ENCODE measurements at places on chromosomes 7 and 10.
A peak's percentile ranks its signal among the peaks of the same experiment; 100 is the strongest.

DNA sequence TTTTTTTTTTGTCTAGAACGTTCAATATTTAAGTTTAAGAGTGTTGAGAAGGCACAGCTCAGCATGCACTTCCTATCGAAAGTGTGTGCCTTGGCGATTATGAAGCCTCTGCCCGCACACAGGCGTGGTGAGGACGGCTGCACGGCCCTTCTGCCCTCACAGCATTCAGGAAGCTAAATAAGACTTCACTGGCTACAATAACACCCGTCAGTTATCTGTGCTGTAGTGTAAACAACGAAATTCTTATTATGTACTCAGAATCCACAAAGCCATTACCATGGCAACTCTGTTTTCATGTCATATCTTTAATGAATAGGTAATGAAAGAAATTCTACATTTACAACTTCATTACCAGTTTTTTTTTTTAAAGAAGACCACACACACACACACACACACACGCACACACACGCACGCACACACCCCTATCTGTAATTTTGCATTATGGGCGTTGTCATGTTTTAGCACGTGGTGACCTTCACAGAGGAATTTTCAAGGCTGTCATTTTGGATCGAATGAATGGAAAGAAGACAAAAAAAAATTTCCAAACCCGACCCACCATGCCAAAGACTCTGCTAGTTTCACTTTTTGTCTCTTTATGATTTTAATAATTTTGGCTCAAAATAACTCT is 254.8 kb upstream of the CTBP2 start:
- no peak for DNase-seq

DNA sequence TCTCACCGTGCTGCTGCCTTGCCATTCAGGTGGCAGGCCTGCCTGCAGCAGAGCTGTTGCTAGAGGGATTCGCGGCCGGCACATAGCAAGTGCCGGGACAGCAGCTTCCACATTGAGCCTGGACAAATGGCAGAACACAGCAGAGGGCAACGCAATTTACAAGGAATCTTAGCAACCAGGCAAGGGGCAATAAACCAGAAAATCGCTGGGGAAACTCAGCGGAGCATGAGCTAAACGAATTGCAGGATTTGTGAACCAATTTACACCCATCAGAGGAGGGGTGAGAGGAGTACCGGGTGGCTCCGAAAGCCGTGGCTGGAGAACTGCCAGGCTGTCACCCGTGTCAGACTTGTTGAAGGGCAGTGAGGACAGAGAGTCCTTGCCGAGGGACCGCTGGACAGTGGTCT is 58.6 kb upstream of the LOXL4 start:
- DNase-seq = no peak

DNA sequence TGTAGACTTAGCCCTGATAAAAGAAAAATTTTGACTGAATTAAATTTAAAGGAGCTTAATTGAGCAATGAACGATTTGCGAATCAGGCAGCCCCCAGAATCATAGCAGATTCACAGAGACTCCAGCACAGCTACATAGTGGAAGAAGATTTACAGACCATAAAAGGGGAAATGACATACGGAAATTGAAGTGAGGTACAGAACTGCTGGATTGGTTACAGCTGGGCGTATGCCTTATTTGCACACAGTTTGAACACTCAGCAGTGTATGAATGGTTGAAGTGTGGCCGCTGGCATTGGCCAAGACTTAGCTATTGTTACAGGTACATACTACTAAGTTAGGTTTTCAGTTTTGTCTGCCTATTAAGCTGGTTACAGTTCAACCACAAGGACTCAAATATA is 433.5 kb upstream of the CELF2 start:
- no peak for DNase-seq

- DNase-seq = no peak
These were observed 21.2 kb downstream of the PDIA4 start for GRCh38 chr7:149007146-149007545.

- peak; percentile 30 for DNase-seq
These were observed 231.8 kb downstream of the KCNMA1 start for GRCh38 chr10:77405771-77406241.

DNA sequence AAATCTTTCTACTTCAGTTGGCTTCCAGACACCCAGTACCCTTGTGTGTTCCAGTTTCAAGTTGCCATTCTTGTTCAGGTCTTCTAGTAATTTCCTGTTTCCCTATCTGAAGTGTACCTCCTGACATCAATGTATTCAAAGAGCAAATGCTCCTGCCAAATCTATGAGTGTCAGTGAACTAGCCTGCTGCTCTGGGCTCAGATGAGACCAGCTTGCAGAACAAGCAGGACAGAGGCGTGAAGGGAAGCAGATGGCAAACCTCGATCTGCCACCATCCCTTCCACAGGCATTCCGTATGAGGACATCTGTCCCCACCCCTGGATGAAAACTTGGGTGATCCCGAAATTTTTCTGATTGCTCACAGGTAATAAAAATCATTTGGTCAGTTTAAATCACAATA is 4.4 kb upstream of the MPP7 start:
- no peak for DNase-seq

DNA sequence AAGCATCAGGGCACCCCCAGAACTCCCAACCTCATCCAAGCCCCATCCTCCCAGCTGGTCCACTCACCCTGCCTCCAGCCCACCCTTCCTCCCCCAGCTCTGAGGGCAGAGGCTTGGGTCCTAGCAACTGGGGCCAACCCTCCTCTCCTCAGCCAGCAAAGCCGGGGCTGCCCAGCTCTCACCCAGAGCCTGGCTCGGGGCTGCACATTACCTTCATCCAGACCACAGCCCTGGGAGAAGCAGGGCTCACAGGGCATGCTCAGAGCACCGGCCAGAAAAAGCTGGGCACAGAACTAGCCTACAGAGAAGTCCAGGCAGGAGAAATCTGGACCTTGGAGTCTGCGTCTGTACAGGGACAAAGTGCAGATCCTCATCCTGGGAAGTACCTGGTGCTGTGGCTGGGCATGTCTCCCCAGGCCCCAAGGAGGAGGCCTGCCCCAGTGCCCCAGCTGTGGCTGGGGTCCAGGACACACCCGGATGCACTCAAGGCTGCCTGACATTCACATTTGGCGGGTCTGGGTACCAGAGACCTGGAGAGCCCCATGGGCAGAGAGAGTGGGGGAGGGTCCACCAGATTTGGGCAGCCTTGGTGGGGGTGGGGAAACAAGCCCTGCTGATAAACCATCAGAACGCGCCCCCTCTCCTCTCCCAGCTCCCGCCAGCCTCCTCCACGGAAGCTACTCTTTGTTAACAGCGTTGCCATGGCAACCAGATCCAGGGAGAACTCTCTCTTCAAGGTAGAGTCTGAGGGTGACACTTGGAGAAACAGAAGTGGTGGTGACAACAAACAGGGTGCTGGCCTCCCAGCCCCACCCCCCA is 5.1 kb downstream of the RASGEF1A start:
- no peak for DNase-seq

- no peak for DNase-seq
These were observed 56.8 kb downstream of the COBL start for GRCh38 chr7:51259766-51260165.

GRCh38 chr10:14171336-14171735 is 159.4 kb downstream of the FRMD4A start:
- DNase-seq = no peak

GRCh38 chr10:14658331-14659127 is 116.2 kb downstream of the FAM107B start:
- DNase-seq = peak; percentile 46

- no peak for DNase-seq
These were observed 149.7 kb downstream of the FRMD4A start for GRCh38 chr10:14180911-14181566.

DNA sequence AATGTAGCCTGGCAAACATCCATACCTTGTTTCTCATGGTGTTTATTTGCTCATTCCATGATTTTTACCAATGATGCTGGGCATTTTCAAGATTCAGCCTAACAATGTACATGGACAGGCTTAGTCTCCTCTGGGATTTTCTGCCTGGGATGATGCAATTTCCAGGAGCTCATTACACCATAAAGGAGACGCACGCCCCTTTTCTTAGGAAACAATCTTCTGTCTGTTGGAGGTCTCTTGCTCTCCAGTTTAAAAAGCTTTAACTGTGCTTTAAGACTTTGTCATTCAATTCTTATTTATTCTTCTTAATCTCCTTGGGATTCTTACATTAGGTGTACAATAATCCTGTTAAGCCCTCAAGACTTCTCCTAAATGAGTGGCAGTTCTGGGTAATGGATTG is 150.3 kb upstream of the NRP1 start:
- DNase-seq = no peak

DNA sequence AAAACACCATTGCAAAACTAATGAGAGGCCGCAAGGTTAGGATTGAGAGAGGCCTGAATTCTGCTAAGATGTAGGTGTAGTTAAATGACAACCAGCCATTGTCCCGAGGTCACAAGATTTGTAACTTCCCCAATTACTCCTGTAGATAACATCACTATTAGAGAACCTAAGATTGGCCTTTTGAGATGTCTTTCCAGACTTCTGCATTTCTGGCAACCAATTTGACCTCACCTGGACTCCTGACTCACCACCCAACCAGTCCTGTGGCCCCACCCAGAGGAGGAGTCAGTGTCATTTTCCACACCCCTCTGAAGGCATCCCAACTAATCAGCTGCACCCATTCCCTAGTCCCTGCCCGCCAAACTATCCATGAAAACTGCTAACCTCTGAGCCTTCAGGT is 115.7 kb downstream of the PRKAG2 start:
- peak; percentile 84 for DNase-seq

GRCh38 chr10:90227786-90228185 is 526.4 kb downstream of the KIF20B start:
- DNase-seq = no peak

DNA sequence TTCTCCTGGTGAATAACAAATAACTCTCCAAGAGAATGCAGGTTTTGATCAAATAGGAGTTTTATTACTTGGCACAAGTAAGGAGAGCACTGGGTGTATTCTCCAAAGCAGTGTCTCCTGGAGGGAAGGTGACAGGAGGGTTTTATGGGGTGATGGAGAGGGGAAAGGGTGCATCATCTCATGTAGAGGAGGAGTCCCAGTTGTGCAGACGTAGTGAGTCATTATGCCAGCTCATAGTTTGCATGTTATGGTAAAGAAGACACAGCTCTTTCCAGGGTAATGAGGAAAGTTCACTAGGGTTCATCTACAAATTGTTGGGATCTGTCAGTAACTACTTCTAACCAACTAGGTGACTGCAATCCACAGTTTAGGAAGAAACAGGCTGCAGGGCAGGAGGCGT is 347.9 kb upstream of the MEOX2 start:
- no peak for DNase-seq

DNA sequence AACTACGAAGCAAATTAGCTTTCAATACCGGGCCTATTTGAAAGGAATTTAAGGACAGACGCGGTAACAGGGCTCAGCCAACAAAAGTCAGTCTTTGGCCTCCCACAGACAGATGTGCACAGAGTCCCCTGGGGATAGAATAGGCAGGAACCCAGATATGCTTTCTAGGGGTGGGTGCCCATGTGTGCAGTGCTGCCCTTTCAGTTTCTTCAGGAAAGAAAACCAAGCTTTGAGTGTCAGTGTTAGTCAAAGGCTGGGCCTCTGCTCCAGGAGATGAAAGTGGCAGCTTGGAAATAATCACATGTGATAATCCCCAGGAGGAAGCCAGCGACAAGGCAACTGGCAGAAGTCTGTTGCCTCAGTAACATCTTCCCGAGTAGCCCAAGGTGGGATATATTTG is 43.8 kb upstream of the CSTF2T start:
- DNase-seq = no peak

Data from suppressor macrophage (primary cell).